ENCODE measurements at places on chromosomes 16 and 17. TPM values are rescaled to one million over a fixed set of nuclear protein-coding genes. Genes with fewer than 3 reads are reported as not detected.

DNA sequence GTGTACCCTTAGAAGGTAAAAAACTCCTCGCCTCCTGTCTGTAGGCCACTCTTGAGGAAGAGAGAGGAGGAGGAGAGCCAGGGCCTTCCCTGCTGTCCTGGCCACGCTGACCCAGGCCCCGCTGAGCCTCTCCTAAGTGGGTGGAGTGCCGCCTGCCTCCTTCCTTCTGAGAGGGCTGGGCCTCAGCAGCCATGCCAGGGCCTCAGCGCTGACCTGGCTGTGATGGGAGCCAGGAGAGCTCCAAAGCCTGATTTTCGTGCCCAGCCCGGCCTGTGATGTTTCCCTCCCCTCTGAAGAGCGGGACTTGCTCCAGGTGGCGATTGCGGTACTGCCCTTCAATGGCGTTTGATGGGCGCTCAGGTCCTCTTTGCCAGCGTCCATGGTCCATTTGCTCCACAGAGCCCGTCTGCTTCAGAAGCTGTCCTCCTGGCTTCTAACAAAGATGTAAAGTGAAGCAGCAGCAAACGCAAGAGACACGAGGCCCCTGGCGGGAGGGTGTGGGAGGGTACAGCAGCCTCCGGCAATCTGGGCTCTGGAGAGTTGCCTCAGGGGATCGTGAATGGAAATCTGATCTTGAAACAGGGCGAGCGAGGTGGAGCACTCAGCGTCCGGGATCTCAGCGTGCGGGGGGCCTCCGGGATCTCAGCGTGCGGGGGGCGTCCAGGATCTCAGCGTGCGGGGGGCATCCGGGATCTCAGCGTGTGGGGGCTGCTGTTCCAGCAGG lies 93.5 kb downstream of the NPIPB11 start:
- DNase-seq: no peak

DNA sequence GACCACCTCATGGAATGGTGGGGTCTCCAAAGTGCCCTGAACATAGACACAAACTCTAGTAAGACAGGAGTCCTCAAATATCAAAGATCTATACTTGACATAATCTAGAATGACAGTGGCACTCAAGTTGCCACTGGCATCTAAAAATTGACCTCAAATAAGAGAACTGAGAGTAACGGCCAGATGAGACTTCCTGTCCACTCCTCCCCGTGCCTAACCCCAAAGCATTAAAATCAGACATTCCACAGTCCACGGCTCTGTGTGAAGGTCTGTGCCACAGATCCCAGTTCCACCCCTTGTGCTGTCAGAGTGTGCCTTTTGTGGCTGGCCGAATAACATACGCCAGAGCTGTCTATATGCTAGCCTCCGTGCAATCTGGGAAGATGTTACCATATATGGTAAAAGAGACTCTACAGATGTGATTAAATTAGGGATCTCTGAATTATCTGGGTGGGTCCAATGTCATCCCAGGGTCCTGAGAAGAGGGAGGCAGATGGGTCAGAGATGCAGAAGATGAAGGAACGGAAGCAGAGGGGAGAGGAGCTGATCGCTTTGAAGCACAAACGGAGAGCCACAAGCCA lies 21.0 kb upstream of the EVPL start:
- no peak for DNase-seq

- no peak for DNase-seq
These were observed 138.4 kb downstream of the PRKCB start for GRCh38 chr16:23974223-23974622.

GRCh38 chr17:7982173-7982572 lies 20.2 kb upstream of the GUCY2D start:
- no peak for DNase-seq

AATK gene
- 0.30 TPM for total RNA-seq

DNA sequence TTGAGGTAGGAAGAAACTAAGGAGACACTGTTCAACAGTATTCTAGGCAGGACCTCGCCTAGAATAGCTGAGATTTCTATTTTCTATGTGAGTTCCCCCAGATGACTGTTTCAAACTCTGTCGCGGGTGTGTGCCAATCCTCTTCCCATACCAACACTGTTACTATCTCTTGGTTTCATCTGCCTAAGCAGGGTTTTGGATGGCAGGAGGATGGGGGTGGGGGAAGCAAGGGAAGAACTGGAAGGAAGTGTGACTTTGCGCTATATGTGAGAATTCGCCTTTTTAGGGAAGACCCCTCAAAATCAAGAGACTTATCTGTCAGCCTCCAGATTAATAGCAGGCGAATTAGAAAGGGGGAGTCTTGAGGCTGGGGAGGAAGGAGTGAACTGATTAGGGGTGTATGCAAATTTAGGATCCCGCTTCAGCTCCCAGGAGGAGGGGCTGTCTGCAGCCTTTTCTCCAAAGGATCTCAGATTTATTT lies 521 bp upstream of the G6PC3 start:
- DNase-seq: no peak

DNA sequence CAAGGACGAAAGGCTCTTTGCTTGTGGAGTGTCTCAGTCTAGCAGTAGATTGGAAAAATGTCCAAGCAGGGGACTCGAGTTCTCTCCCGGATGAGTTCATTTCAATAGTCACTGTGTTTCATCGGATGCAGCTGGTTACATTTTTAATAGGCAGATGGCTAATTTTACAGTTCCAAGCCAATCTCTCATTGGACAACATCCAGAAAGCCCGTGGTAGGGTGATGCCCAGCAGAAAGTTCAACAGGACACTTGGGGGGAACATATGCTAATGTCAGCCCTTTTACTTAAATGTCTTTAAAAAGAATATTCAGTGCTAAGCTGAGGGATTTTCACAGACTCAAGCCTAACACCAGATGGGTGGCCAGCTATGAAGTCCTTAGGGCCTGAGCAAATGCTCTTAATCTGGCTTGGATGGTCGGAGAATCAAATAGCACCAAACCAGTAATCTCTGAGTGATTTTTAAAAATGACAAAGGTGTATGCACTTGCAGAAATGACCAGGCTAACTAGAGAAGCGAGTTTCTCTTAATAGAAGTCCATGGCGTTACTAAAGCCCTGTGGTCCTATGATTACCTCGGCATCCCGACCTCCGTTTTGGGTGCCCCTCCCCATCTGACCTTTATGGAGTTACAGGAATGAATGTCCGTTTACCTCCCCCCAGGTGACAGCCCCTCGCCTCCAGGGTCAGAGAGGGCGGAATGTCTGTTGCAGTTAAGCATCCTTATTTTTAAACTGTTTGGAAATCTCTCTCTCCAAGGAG lies 289.2 kb upstream of the SALL1 start:
- DNase-seq: no peak

ITGAD gene
- not detected for total RNA-seq

G6PC1 gene
- not detected for total RNA-seq

DNA sequence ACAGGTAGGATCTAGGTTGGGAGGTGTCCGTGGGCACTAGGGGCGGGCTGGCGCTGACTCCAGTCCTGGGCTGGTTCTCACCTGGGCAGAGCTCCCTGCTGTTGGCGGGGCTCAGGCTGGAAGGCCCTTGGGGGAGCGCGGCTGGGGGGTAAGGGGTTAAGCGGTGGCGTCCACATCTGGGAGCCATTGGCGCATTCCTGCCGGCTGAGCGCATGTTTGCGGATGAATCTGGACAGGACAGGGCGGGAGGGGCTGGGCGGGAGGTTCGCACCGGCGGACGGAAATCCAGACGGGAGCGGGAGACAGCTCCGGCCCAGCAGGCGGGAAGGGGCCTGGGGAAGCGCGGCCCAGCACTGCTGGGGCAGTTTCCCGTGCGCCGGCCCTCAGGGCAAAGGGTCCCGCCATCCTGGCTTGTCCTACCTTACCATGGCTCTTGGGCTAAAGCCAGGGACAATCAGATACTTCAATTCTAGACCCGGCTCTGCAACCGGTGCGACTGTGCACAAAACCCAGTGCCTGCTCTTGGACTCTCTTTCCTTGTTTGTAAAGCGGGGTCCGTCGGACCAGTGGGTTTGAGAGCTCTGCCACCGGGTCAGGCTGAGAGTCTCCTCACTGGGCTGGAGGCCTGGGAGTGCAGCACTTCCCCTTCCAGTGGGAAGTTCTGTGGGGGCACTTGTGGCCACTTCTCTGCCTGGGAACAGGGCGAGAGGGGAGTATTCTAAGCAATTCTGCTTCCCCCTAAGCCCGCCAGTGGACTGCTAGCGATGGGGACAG lies 7.8 kb downstream of the RARA start:
- no peak for DNase-seq

- DNase-seq: no peak
These were observed 410.6 kb downstream of the ZFHX3 start for GRCh38 chr16:72637306-72637705.

DNA sequence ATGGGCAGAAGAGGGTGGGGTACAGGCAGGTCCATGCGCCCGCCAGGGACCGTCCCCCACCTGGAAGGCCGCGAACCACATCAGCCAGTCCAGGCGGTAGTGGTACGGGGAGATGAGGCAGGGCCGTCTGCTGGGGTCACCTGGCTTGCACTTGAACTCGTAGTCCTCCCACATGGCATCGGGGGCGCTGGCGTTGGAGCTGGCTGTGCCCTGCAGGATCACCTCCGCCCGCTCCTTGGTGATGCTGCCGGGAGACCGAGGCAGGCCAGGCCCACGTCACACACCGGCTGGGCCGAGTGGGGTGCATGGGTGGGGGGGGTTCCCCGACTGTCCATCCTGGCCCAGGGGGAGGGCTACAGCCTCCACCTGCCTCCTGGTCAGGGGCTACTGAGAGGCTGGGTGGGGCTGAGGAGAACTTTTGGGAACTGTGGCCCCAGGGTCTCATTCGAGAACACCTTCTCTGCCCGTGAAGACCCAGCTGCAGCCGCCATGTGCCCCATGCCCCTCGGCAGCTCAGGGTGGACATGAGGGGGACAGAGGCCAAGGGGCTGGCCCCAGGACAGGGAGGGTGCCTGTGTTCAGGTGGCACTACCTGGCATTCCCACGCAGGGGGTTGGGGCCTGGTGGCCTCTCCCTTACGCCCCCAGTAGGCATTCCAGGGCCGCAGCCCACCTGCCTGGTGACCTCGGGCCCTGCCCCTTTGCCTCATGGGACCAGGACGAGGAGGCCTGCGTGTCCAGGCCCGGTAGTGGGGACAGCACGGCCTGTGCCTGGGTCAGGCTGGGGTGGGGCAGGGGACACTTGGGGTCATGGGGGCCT lies 69.5 kb upstream of the GNG13 start:
- no peak for DNase-seq

Data from activated naive CD4-positive, alpha-beta T cell treated with anti-CD3 and anti-CD28 coated beads, Interleukin-2, amount 50 U/mL, for 72 hours (primary cell).